Endothelial cell of umbilical vein (primary cell): ENCODE measurements at places on chromosomes 3 and 15. TPM values are rescaled to one million over a fixed set of nuclear protein-coding genes. Genes with fewer than 3 reads are reported as not detected.
A peak's percentile ranks its signal among the peaks of the same experiment; 100 is the strongest.

- no peak overlapping the region for H3K4me3 ChIP-seq
- H3K36me3 ChIP-seq, result no peaks in the 10 kb centered on the region
- no peaks in the 10 kb centered on the region for H3K4me1 ChIP-seq
- no peak for DNase-seq
- H3K27me3 ChIP-seq, result peaks cover 2% of the 10 kb centered on the region
- no peak overlapping the region for H3K27ac ChIP-seq
These were observed 22.0 kb downstream of the GASK1A start for GRCh38 chr3:43001094-43001553.

GRCh38 chr3:9169956-9170850 lies 79.2 kb downstream of the SRGAP3 start:
- H3K27ac ChIP-seq, result no peak overlapping the region
- H3K27me3 ChIP-seq, result no peaks in the 10 kb centered on the region
- H3K36me3 ChIP-seq, result no peaks in the 10 kb centered on the region
- no peak for DNase-seq

- no peaks in the 10 kb centered on the region for H3K4me1 ChIP-seq
- no peaks in the 10 kb centered on the region for H3K36me3 ChIP-seq
- H3K27me3 ChIP-seq, result peaks cover 81% of the 10 kb centered on the region
- no peak for DNase-seq
- no peak overlapping the region for H3K4me3 ChIP-seq
These were observed 9.1 kb upstream of the FOXB1 start for GRCh38 chr15:59994888-59995557.

TIMMDC1 gene
- total RNA-seq, result 76.2 and 80.8 TPM in 2 replicates

- H3K27me3 ChIP-seq, result no peaks in the 10 kb centered on the region
- no peak for DNase-seq
- no peak overlapping the region for H3K4me3 ChIP-seq
- H3K36me3 ChIP-seq, result no peaks in the 10 kb centered on the region
- peaks cover 21% of the 10 kb centered on the region for H3K4me1 ChIP-seq
These were observed 634.8 kb downstream of the MECOM start for GRCh38 chr3:169028716-169029115.

- H3K27me3 ChIP-seq, result no peaks in the 10 kb centered on the region
- H3K27ac ChIP-seq, result no peak overlapping the region
- H3K36me3 ChIP-seq, result peaks cover 16% of the 10 kb centered on the region
- DNase-seq, result no peak
- H3K4me3 ChIP-seq, result no peak overlapping the region
These were observed 187.2 kb downstream of the GHSR start for GRCh38 chr3:172261054-172261453.

- H3K4me3 ChIP-seq, result no peak overlapping the region
- no peak overlapping the region for H3K27ac ChIP-seq
- DNase-seq, result no peak
- no peaks in the 10 kb centered on the region for H3K36me3 ChIP-seq
These were observed 323.8 kb upstream of the DNAJC19 start for GRCh38 chr3:181313335-181313734.

GRCh38 chr3:64354221-64354620 lies 129.0 kb upstream of the PRICKLE2 start:
- H3K27me3 ChIP-seq, result no peaks in the 10 kb centered on the region
- no peak for DNase-seq
- H3K27ac ChIP-seq, result no peak overlapping the region
- no peak overlapping the region for H3K4me3 ChIP-seq
- H3K4me1 ChIP-seq, result peaks cover 46% of the 10 kb centered on the region

DNA sequence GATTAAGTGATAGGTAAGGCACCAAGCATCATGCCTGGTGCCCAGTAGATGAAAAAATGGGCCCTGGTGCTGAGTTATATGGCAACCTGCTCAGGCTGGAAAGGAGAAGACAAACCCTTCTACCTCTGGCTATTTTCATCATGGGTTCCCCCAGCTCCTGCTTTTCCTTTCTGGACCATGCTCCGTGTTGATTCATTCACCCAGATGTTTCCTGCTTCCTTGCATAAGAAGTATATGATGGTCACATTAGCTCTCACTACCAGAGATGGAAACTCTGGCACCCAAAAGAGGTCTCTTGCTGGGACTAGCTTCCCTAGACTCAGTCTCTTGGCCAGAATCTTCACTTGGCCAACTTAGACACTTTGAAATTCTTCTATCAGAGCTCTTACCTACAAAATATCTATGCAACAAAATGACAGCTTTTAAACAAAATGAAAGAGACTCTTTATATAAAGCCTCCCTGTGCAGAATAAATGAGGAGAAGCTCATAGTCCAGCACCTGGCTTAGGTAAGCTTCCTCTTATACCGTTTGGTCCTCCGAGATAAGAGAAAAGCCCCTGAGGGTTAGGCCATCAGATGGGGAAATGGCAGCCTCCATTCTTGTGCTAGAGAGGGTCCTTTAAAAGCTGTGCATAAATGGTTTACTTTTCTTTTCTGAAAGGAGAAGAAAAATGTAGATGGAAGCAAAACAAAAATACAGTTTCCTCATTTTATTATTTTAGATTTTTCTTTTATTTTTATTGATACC lies 46.8 kb upstream of the MCF2L2 start:
- H3K4me1 ChIP-seq, result peaks cover 3% of the 10 kb centered on the region
- H3K27me3 ChIP-seq, result no peaks in the 10 kb centered on the region
- no peaks in the 10 kb centered on the region for H3K36me3 ChIP-seq
- H3K27ac ChIP-seq, result no peak overlapping the region

GRCh38 chr15:44595246-44595645 lies 58.3 kb downstream of the EIF3J start:
- peaks cover 23% of the 10 kb centered on the region for H3K4me1 ChIP-seq
- H3K27me3 ChIP-seq, result no peaks in the 10 kb centered on the region
- H3K4me3 ChIP-seq, result no peak overlapping the region
- no peak overlapping the region for H3K27ac ChIP-seq

- no peak overlapping the region for H3K27ac ChIP-seq
- DNase-seq, result no peak
- H3K4me3 ChIP-seq, result no peak overlapping the region
- H3K4me1 ChIP-seq, result no peaks in the 10 kb centered on the region
These were observed 86.6 kb upstream of the ADAMTSL3 start for GRCh38 chr15:83567318-83567717.

DNA sequence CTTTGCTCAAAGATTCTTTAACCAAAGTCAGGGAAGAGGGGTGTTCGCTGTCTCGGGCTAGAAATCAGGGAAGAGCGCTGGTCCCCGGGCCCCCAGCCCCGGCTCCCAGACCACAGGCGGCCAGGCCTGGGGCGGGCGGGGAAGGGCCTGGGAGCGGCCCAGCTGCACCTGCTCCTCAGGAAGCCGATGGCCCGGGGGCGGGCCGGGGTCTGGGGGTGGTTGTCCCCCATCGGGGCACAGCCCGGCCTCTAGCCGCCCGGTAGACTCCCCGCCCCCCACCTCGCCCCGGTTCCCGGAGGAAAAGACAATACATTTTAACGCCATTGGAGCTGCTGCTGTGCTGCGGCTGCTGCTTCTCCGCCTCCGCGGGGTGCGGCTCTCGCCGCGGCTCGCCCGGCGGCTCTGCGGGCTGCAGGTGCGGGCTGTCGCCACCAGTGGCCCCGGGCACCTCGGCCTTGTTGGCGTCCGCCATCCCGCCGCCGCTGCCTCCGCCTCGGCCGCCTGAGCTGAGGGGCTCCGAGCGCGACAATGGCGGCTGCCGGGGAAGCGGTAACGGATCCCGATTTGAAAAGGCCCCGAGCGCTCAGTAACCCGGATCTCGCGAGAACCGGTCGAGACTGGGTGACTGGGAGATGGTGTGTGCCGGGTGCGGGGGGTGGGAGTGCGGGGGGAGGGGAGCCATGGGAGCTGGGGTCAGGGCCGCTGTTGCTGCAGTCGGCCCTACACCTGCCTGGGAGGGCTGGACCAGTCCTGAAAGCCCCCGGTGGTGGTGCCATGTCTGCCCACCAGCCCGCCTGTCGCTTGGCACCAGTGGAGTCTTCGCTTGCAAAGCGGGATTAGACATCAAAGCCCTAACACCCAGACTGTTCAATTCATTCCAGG lies at the start of gene MYEF2:
Gene MYEF2, minus strand, starts transcription at position 530 of the 882 bp plus-strand sequence. Its CDS starts 58 bp downstream, at position 472.
- peaks cover 12% of the 10 kb centered on the region for H3K4me1 ChIP-seq
- no peaks in the 10 kb centered on the region for H3K36me3 ChIP-seq
- H3K27me3 ChIP-seq, result no peaks in the 10 kb centered on the region
- peak within 1 kb of the TSS; percentile 14 for H3K4me3 ChIP-seq
- peak; percentile 78 for DNase-seq

DNA sequence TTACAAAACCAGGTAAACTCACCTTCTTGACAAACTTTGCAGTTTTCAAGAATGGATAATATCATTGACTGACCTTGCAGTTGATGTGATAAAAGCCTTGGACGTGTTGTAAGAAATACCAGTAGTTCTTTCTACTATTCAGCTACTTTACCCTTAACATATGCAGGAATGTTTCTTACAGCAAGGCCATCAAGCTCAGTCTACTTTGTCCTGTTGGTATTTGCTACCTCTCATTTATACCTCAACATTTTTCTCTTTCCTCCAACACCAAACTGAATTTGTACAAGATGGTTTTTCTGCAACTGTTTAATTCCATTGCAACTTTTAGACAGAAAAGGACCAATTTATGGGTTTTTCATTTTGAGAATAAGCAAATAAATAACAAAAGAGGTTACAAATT lies 147.4 kb upstream of the BCHE start:
- no peaks in the 10 kb centered on the region for H3K4me1 ChIP-seq
- no peaks in the 10 kb centered on the region for H3K27me3 ChIP-seq
- no peak overlapping the region for H3K27ac ChIP-seq
- no peak for DNase-seq
- H3K4me3 ChIP-seq, result no peak overlapping the region

CSTA gene
- not detected in 2 replicates for total RNA-seq

GRCh38 chr3:25471081-25471768 lies 43.2 kb downstream of the RARB start:
- H3K4me1 ChIP-seq, result peaks cover 5% of the 10 kb centered on the region
- no peaks in the 10 kb centered on the region for H3K27me3 ChIP-seq
- no peaks in the 10 kb centered on the region for H3K36me3 ChIP-seq
- no peak overlapping the region for H3K4me3 ChIP-seq

DNA sequence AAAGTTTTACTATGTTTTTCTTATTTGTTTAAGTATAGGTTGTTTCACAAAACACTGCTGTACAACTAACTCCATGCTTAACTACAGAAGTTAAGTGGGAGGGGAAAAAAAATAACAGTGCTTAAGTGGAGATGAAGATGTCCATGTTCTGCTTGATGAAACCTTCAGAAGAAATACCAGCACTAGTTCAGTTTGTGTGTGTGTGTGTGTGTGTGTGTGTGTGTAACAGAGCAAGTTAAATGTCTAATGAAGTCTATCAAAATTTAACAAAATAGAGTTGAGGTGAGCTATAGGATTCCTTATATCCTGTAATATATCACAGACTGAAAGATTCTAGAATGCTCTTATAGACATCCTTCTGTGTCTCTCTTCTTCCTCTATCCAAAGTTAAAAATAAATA lies 44.1 kb upstream of the CBLB start:
- H3K27me3 ChIP-seq, result no peaks in the 10 kb centered on the region
- no peak overlapping the region for H3K4me3 ChIP-seq

DNA sequence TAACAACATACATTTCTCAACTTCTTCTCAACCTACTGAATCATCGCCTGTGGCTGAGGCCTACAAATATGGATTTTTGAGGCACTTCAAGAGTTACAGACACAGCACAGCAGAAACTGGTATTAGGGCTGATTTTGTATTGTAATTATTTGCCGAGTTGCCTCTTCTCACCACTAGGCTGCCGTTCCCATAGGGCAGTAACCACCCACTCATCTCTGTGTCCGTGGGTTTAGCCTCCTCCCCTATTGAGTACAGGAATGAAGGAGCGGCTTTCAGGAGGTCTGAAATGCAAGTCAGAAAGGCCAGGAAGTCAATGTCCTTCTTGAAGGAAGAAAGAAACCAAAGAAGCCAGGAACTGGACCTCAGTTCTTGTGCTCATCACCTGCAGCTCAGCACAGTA lies 220.8 kb downstream of the MTHFS start:
- peaks cover 3% of the 10 kb centered on the region for H3K27me3 ChIP-seq
- H3K27ac ChIP-seq, result no peak overlapping the region
- H3K36me3 ChIP-seq, result no peaks in the 10 kb centered on the region
- H3K4me1 ChIP-seq, result peaks cover 11% of the 10 kb centered on the region

GOLGA8G gene
- not detected in 2 replicates for total RNA-seq

AMIGO3 gene
- 0.21 TPM in 1 of 2 replicates, not detected in the other for total RNA-seq

SERPINI1 gene
- 0.22 and 0.28 TPM in 2 replicates for total RNA-seq

DNA sequence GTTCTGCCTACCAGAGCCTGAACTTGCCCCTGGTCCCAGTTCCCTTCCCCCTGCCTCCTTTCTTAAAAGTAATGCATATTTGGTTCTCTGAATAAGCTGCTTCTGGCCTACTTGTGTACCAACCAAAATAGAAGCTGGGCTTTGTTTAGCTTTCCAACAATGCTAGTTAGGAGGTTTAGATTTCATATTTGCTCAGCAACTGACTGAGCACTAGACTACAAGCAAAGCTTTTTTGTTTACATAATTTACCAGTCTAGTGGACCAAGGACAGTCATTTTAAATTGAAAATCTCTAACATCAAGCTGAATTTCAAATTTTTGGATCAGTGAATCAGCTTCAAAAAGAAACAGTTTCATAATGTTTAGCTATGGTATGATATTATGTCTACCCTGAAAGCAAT lies 331.2 kb downstream of the ULK4 start:
- no peaks in the 10 kb centered on the region for H3K36me3 ChIP-seq
- no peak overlapping the region for H3K27ac ChIP-seq
- no peaks in the 10 kb centered on the region for H3K27me3 ChIP-seq
- DNase-seq, result no peak

SEMA4B gene
- 7.1 and 7.8 TPM in 2 replicates for total RNA-seq

DNA sequence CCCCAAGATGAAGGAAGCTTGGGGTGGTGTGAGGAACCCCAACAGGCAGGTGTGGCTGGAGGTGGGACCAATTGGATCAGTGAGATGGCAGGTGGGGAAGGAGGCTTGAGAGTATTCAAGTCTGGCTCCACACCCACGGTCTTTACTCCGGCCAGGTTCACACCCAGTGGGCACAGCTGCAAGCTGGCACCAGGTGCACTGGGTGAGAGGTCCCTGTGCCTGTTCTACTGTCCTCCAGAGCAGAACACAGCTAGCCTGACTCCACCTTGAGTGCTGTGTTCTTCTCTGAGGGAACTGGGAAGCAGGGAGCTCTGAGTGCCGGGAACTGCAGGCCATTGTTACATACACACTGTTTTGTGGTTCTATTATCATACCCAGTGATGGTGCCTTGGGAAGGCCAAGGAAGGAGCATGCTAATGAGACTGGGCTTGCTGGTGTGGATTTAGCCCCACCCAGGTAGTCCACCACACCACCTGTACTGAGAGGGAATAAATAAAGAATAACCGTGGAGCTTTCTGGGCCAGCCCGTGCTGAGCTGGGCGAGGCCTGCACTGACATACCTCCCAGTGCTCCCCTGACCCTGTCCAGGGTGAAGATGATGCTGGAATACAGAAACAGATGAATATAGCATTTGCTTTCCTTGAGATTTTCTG lies 93.4 kb downstream of the ABHD5 start:
- no peak overlapping the region for H3K27ac ChIP-seq
- no peaks in the 10 kb centered on the region for H3K4me1 ChIP-seq
- no peaks in the 10 kb centered on the region for H3K36me3 ChIP-seq
- no peak for DNase-seq
- H3K27me3 ChIP-seq, result peaks cover 4% of the 10 kb centered on the region

DNA sequence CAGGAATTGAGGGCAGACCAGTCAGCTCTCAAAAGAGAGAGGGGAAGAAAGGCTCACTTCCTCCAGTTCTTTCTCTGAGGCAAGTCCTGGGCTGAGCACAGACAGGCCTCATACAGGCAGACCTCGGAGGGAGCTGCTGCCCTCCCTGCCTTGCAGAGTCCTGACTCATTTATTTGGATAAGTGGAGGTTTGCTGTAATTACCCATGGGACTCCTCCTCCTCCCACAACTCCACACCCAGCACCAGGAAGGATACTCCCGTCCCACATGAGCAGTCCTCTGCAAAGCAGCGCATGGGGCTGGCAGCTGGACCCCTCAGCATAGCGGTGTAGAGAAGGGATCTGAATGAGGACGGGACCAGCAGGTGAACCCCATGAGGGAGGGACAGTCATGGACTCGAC lies 13.4 kb upstream of the SCN10A start:
- H3K27me3 ChIP-seq, result no peaks in the 10 kb centered on the region
- no peaks in the 10 kb centered on the region for H3K36me3 ChIP-seq
- peaks cover 27% of the 10 kb centered on the region for H3K4me1 ChIP-seq
